ENCODE measurements at places on chromosomes 4 and X.
A peak's percentile ranks its signal among the peaks of the same experiment; 100 is the strongest.

DNA sequence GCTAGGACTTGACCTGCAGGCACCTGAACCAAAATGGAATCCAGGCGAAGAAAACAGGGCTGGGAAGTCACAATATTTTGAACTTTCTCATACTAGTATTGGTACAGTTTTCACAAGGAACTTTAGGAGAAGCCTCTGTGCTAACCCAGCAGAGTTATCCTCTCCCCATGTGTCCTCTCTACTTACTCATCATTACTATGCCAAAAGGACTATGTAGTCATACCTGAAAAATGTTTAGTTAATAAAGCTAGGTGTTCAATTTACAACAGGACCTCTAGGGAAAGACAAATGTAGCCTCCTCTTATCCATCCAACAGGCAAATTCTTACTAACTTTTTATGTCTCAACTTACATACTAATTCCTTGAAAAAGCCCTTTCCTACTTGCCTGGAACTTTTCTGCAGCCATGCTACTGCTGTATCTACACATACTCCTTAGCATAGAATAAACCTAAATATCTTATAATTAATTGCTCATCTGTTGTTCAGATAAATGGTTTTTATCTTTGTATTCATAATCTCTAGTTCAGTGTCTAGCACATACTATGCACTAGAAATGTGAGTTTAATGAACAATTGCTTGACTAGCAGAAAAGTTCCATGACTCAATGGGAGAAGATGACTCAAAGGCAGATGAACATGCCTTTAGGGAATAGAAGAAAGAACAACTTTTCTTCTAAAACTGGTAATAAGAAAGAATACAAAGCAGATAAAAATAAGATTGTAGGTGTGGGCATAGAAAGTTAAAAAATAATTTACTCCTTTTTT is 215.5 kb upstream of the VEGFC start:
- no peak for DNase-seq

DNA sequence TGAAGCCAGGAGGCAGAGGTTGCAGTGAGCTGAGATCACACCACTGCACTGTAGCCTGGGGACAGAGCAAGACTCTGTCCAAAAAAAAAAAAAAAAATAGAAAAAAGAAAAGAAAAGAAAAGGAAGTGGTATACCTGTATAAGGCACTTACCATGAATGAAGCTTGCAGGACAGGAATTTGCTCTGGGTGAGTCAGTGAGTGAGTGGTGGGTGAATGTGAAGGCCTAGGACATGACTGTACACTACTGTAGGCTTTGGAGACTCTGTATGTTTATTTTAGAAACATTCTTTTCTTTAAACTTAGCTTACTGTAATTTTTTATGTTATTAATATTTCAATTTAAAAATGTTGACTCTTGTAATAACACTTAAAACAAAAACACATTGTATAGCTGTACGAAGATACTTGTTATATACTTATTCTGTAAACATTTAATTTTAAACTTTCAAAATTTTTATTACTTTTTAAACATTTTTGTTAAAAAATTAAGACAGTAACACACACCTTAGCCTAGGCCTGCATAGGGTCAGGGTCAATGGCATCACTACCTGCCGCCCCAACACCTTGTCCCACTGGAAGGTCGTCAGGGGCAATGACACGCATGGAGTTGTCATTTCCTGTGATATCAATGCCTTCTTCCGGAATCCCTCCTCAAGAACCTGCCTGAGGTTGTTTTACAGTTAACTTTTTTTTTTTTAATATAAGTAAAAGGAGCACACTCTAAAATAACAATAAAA is 78.7 kb downstream of the CLNK start:
- no peak for DNase-seq

DNA sequence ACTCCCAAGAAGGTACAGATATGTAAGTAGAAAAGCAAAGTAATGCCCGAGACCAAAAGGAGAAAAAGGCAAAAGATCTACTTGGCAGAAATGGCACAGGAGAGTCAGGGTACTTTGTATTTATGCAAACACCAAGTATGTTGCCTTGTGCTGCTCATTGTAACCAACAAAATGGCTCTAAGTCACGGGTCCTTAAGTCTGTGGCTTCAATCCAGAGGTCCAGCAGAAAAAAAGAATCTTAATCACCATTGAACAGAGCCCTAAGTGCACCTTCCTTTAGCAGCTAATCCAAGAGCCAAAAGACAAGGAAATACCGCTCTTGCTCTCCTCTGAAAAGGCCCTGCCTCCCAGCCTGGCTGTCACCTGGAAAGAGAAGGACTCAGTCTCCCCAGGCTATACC is 324.9 kb upstream of the PPARGC1A start:
- no peak for DNase-seq

- DNase-seq = no peak
Observed at GRCh38 chr4:97103252-97103651, 1040.0 kb downstream of the STPG2 start.

DNA sequence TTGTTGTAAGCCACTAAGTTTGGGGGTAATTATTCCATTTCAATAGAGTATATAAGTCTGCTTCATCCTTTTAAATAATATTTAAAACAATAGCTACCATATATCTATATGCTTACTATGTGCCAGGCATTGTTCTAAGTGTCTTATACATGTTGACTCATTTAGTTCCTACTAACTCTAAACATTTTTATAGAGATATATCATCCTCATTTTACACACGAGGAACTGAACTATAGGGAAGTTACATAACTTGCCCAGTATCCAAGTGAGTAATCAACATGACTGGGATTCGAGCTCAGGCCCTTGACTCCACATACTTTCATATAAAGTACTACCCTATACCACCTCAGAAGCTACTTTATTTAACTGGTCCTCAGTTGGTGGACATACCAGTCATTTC is 175.3 kb upstream of the RAI2 start:
- DNase-seq = no peak

DNA sequence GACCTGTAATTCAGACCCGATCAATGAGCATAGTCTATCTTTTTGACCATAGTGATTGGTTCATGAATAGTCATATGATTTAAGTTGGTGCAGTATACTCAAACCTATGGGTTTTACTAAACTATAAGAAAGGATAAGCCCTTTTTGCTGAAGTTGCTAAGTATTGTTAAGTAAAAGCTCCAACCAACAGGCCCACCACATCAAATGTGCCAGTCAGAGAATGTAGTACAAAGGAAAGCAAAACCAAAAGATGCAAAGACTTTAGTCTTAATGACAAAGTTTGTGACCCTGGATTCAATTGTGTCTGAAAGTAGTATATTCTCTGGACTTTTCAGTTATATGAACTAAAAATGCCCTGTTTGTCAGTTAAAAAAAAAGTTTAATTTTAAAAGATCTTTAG is 208.1 kb upstream of the TET2 start:
- no peak for DNase-seq

DNA sequence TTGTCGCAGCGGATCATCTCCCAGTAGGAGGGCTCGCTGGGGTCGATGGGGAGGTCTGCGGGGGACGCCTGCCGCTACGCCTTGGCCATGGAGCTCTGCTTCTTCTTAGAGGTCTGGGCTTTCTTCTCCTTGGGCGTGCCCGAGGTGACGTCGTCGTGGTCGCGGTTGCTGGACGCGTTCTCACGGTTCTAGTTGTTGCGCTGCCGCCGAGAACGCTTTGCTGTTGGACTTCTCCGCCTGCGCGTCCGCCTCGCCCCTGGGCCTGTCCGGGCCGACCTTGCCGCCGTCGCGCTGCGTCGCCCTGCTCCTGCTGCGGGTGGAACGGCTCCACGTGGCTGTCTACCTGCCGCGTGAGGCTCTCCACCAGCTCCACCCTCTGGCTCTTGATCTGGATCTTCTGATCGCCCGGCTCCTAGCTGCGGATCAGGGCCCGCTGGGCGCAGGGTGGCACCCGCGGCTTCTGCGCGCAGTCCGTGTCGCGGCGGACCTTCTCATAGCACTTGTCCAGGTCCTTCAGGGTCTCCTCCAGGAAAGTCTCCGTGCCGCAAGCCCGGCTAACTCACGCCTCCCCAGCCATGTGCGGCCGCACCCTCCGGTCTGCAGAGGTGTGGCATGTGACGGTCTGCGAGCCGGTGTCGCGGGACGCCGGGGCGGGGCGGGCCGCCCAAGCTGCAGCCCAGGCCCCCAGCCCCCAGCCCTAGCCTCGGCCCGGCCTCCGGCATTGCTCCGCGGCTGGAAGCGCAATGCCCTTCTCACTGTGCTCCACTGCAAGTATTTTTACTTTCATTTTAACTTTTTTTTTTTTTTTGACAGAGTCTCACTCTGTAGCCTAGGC is 40.5 kb upstream of the OGT start:
- DNase-seq = no peak

DNA sequence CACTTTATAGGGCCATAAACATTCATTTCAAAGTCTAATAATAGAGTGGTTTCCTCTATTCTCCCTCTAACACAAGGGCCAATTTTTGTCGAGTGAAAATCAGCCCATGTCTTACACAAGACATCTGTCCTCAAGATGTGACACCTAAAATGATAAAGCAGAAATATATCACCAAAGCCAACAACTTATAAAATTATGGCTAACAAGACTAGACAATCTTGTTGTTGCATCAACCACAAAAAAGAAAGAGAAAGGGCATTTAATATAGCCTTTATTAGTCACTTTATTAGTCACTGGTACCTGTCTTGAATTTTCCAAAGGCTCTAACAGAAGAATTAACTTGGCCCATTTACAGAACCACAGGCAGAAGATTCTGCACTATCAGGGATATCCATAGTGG is 161.6 kb downstream of the SMIM20 start:
- no peak for DNase-seq

- DNase-seq = no peak
Observed at GRCh38 chrX:141924293-141924692, 20.6 kb downstream of the MAGEC1 start.

- DNase-seq = no peak
Observed at GRCh38 chrX:44669626-44670025, 127.0 kb upstream of the FUNDC1 start.

DNA sequence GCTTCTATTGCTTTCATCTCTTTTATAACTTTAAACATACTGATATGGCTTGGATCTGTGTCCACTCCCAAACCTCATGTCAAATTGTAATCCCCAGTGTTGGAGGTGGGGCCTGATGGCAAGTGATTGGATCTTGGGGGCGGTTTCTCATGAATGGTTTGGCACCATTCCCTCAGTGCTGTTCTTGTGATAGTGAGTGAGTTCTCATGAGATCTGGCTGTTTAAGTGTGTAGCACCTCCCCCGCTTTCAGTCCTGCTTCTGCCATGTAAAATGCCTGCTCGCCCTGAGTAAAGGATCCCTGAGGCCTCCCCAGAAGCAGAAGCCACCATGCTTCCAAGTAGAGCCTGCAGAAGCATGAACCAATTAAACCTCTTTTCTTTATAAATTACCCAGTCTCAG is 17.7 kb downstream of the MND1 start:
- DNase-seq = no peak

DNA sequence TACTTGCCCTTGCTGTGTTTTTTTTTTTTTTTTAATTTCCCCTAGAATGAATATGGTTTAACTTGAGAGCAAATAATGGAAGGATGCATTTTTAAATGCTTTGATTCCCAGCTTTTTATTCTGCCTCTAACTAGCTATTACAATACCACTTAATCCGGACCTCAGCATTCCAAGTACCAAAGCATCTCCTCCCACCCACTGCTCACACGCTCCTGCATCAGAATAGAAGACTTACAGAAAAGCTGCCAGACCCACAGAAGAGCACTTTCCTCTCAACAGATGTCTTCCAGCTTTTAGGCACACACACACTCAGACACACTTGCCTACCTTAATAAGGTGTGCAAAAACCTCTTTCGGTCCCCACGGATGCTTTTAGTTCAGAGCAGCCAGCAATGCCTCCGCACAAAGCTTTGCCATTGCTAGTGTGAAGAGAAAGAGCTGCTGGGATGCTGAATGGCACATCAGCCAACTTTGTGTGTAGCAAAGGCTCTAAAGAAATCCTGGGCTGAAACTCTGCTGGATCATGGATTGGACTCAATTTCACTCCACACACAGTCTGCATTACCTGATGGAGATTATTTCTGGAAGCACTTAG is 1056.2 kb downstream of the DMD start:
- DNase-seq = peak; percentile 24

DNA sequence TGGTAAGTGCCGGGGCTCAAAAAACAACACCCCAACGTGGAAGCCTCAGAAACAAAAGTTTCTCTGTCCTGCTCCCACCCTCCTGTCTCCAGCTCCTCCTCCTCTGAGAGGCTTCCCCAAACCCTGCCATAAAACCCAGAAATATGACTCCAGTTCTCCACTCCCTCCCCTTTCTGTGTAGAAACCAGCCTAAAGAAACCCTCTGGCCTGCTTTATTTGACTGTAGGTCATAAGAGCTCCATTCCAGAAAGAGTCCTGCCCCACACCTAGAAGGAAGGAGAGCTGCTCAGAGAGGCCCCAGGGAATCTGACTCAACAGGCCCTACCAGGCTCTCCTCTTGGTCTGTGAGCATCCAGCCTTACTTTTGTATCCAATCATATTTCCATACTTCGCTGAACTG is 872 bp upstream of the S100P start:
- DNase-seq = no peak

DNA sequence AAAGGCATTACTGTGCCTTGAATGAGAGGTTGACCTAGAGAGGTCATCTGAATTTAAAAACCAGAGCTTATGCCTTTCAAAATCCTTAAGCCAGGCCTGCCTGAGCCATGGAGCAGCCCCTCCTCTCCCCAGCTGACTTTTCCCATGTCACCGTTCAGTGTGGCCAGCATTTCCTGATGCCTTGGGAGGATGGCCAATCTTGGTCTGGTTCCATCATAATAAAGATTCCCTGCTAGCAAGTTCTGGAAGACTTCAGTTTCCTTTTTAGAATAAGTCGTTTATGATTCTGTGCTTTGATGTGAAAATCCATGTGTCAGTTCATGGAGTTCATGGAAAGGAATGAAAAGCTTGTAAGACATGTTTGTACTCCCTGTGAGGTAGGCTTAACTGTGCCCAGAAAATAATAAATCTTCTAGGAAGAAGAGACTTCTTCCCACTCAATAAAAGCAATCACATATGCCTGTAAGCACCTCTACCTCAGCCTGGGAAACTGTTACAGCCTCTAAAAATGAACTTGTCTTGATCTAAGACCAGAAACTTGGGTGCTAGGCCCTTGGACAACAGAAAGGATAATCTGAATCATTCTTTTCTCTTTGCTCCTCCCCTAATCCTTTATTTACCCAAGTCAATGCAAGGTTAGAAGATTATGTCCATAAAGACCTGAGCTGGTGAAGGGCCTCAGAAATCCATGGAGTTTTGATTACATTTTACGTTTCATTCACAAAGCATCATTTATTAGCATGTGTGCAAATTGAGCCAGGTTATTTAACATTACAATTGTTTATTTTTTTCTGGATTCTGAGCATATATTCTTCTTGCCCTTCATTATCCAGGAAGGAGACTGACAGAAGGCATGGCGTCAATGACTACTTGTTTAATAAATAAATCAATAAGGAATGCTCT is 84.0 kb upstream of the TBC1D9 start:
- DNase-seq = no peak

- no peak for DNase-seq
Observed at GRCh38 chrX:26925088-26925487, 538.1 kb downstream of the PPP4R3C start.

- no peak for DNase-seq
Observed at GRCh38 chr4:172142281-172142741, 329.1 kb downstream of the GALNTL6 start.

- DNase-seq = no peak
Observed at GRCh38 chr4:74715706-74716435, 78.5 kb downstream of the BTC start.

- DNase-seq = peak; percentile 60
Observed at GRCh38 chr4:82044141-82044993, 329.4 kb downstream of the HNRNPD start.

- no peak for DNase-seq
Observed at GRCh38 chrX:95330292-95330691, 1354.3 kb upstream of the DIAPH2 start.

All from hippocampal formation (tissue), 2 donors.